ENCODE measurements at places on chromosomes 6 and 20. TPM values are rescaled to one million over a fixed set of nuclear protein-coding genes. Genes with fewer than 3 reads are reported as not detected.

WFDC12 gene
- not detected for total RNA-seq

OTOR gene
- total RNA-seq = not detected

LYRM4 gene
- 14.5 TPM for total RNA-seq

COL19A1 gene
- not detected for total RNA-seq

NOL4L gene
- total RNA-seq = 1.5 TPM

PHACTR1 gene
- 0.26 TPM for total RNA-seq
